Esophagus squamous epithelium (tissue), 5 donors: ENCODE measurements at places on chromosomes 2 and 18.

DNA sequence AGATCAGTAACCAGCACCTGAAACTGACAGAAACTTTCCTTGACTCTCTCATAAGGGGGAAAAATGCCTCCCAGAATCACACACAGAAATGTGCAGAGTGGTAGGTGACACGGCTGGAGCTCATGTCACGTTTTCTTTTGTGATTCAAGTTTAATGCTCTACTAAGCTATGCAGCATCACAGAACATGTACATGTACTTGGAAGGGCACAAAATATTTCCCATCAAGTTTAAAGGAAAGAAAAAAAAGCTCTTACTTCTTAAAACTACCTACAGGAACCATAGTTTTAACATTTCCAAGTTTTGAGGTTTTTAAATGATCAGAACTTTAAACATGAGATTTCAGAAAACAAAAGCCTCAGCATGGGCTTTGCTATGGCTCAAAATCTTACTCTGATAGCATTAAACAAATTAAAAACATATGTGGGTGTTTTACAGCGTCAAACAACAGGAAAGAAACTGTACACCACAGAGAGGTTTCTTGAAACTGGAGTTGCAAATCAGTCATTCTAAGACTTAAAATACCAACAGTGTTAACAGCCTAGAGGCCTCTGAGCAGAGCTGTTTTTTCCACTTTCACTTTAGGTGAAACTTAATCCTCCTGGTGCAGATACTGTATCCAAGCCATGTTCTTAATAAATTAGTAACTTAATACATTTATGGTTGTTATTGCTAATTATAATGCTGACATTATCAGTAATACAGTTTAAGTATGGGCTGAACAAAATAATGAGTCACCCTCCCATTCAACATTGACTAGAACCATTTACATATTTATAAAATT is 30.1 kb downstream of the MBP start:
- no peak for DNase-seq
- peaks cover 3% of the 10 kb centered on the region for H3K36me3 ChIP-seq
- peak overlapping the region; percentile 87 for H3K27ac ChIP-seq
- H3K4me1 ChIP-seq = peaks cover 50% of the 10 kb centered on the region
- no peak overlapping the region for H3K4me3 ChIP-seq

DNA sequence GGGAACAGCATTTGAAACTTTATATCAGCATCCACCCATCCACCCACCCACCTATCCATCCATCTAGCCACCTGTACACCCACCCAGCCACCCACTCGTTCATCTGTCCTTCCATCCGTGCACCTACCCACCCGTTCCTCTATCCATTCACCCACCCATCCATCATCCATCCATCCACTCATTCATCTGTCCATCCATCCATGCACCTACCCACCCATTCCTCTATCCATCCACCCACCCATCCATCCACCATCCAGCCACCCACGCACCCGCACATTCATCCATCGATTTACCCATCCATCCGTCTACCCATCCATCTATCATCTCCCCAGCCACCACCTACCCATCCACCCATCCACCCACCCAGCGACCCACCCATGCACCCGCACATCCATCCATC is 24.8 kb downstream of the LDLRAD4 start:
- no peak overlapping the region for H3K27ac ChIP-seq
- no peaks in the 10 kb centered on the region for H3K4me1 ChIP-seq
- no peaks in the 10 kb centered on the region for H3K36me3 ChIP-seq
- no peaks in the 10 kb centered on the region for H3K27me3 ChIP-seq
- H3K4me3 ChIP-seq = no peak overlapping the region

- no peaks in the 10 kb centered on the region for H3K27me3 ChIP-seq
- no peaks in the 10 kb centered on the region for H3K4me1 ChIP-seq
- no peak for DNase-seq
Observed at GRCh38 chr18:80198391-80198790, 48.9 kb downstream of the PARD6G start.

- no peak for DNase-seq
- H3K27ac ChIP-seq = no peak overlapping the region
- H3K4me3 ChIP-seq = no peak overlapping the region
- no peaks in the 10 kb centered on the region for H3K4me1 ChIP-seq
Observed at GRCh38 chr2:242001853-242002252, 132.3 kb downstream of the RTP5 start.

- H3K4me3 ChIP-seq = no peak overlapping the region
- H3K27me3 ChIP-seq = no peaks in the 10 kb centered on the region
- no peak for DNase-seq
- H3K27ac ChIP-seq = no peak overlapping the region
Observed at GRCh38 chr2:152506843-152507242, 171.9 kb downstream of the FMNL2 start.
